ENCODE measurements at places on chromosomes 13 and 19. TPM values are rescaled to one million over a fixed set of nuclear protein-coding genes. Genes with fewer than 3 reads are reported as not detected.

DNA sequence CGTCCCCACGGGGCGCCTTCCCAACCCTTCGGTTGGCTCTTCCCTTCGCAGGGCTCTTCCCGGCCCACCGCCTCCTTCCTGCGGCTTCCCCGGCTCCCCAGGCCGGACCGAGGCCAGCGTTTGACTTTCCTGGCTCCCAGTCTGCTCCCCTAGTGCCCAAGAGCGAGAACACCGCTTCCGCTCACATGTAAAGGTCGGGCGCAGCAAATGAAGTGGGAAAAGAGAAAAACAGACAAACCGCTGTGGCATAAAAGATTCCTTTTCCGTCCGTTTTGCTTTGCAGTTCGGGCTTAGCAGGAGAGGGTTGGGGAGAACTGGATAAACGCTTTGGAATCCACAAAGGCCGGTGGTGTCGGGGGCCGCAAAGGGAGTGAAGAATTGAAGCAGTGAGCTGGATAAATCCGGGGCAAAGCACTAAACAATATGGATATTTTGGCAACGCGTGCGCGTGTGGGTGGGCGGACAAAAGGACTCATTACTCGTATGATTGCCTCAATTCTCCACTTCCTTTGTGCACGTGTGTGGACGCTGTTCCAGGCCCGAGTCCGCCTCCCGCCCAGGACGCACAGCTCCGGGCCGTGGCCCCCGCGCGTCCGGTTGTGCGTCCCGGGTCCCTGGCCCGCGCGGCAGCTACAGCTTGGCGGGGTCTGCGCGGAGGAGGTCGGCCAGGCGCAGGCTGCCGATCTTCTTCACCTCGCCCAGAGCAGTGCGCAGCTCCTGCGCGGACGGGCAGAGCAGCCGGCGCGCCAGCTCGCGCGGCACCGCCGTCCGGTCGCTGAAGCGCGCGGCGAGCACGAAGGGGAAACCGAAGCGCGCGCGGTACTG lies 8.6 kb upstream of the CDX2 start:
- peak; percentile 85 for DNase-seq
- H3K36me3 ChIP-seq = no peaks in the 10 kb centered on the region
- peaks cover 6% of the 10 kb centered on the region for H3K4me1 ChIP-seq

- DNase-seq = no peak
- H3K4me1 ChIP-seq = peaks cover 8% of the 10 kb centered on the region
- no peaks in the 10 kb centered on the region for H3K27me3 ChIP-seq
- H3K36me3 ChIP-seq = no peaks in the 10 kb centered on the region
- no peak overlapping the region for H3K4me3 ChIP-seq
- H3K27ac ChIP-seq = no peak overlapping the region
Measured at GRCh38 chr13:34162544-34162933, 344.6 kb downstream of the RFC3 start.

The CILP2 gene
- total RNA-seq = 9.5 TPM

The CYP2A6 gene
- not detected for total RNA-seq

The FFAR2 gene
- total RNA-seq = not detected

The ZNF772 gene
- 10.5 TPM for total RNA-seq

- no peaks in the 10 kb centered on the region for H3K4me1 ChIP-seq
- peaks cover 78% of the 10 kb centered on the region for H3K27me3 ChIP-seq
- peak; percentile 81 for DNase-seq
- H3K36me3 ChIP-seq = no peaks in the 10 kb centered on the region
- no peak overlapping the region for H3K4me3 ChIP-seq
- no peak overlapping the region for H3K27ac ChIP-seq
Measured at GRCh38 chr19:39264306-39265290, 3.6 kb upstream of the IFNL2 start.

The MEDAG gene
- 0.33 TPM for total RNA-seq

DNA sequence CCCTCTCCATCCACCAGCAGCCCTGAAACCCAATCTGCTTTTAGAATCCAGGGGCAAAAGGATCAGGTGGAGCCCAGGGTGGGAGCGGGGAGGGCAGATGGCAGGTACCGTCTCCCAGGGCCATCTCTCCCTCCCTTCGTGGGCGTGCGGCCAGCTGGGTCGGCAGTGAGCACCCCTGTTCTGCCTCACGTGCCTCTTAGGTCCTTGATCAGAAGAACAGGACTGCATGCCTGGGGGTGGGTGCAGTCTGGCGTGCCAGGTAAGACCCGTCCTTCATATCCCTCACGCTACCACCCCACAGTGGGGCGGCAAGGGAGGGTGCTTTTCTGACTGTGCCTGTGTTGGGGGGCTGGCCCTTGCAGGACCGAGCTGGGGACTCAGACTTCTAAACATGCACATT lies 2.0 kb downstream of the SLC8A2 start:
- H3K36me3 ChIP-seq = no peaks in the 10 kb centered on the region
- H3K27me3 ChIP-seq = peaks cover 5% of the 10 kb centered on the region
- H3K4me1 ChIP-seq = no peaks in the 10 kb centered on the region
- no peak overlapping the region for H3K27ac ChIP-seq
- no peak overlapping the region for H3K4me3 ChIP-seq
- no peak for DNase-seq

DNA sequence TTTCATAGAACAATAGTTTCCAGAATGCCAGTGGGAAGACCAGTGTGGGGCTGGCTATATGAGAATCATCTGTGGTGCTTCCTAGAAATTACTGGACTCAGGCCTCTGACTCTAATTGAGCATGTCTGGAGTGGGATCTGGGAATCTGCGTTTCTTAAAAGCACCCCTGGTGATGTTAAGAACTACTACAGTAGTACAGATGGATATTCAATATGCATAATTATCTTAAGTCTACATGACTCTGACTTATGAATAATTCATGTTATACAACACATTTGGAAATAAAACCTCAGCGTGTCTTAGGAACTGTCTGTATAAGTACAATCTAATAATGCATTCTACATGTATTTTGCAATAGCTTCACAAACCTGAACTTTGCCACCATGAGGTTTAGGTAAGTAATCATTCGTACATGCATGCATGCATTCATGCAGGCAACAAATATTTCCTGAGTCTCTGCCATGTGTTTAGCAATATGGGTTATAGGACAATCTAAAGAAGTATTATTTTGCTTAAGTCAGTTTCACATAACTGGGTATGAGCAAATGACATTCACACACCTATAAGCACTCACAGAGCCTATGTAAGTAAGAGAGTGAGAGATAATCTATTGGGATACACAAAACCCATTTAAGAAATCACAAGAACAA lies 62.0 kb downstream of the EPSTI1 start:
- no peaks in the 10 kb centered on the region for H3K27me3 ChIP-seq
- peaks cover 74% of the 10 kb centered on the region for H3K36me3 ChIP-seq
- no peak overlapping the region for H3K4me3 ChIP-seq
- no peaks in the 10 kb centered on the region for H3K4me1 ChIP-seq
- no peak overlapping the region for H3K27ac ChIP-seq

The FCER2 gene
- not detected for total RNA-seq

- H3K4me3 ChIP-seq = no peak overlapping the region
- DNase-seq = peak; percentile 75
Measured at GRCh38 chr19:39518975-39519374, 4.0 kb downstream of the SELENOV start.

DNA sequence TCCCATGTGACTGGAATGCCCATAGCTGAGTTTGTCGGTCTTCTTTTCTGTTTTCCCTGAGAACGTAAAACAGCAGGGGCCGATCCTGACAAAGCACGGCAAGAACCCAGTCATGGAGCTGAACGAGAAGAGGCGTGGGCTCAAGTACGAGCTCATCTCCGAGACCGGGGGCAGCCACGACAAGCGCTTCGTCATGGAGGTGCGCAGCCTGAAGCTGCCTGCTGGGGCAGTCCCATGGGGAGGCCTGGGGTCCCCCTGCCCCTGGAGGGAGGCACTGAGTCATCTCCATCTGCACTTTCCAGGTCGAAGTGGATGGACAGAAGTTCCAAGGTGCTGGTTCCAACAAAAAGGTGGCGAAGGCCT lies 18.2 kb upstream of the QTRT1 start:
- no peak overlapping the region for H3K4me3 ChIP-seq
- no peak overlapping the region for H3K27ac ChIP-seq
- no peaks in the 10 kb centered on the region for H3K27me3 ChIP-seq
- DNase-seq = no peak
- H3K4me1 ChIP-seq = no peaks in the 10 kb centered on the region

The NFIX gene
- 0.40 TPM for total RNA-seq

GRCh38 chr19:28905996-28906395 lies 307.0 kb downstream of the UQCRFS1 start:
- no peaks in the 10 kb centered on the region for H3K27me3 ChIP-seq
- no peak overlapping the region for H3K27ac ChIP-seq
- H3K4me1 ChIP-seq = no peaks in the 10 kb centered on the region
- H3K4me3 ChIP-seq = no peak overlapping the region

DNA sequence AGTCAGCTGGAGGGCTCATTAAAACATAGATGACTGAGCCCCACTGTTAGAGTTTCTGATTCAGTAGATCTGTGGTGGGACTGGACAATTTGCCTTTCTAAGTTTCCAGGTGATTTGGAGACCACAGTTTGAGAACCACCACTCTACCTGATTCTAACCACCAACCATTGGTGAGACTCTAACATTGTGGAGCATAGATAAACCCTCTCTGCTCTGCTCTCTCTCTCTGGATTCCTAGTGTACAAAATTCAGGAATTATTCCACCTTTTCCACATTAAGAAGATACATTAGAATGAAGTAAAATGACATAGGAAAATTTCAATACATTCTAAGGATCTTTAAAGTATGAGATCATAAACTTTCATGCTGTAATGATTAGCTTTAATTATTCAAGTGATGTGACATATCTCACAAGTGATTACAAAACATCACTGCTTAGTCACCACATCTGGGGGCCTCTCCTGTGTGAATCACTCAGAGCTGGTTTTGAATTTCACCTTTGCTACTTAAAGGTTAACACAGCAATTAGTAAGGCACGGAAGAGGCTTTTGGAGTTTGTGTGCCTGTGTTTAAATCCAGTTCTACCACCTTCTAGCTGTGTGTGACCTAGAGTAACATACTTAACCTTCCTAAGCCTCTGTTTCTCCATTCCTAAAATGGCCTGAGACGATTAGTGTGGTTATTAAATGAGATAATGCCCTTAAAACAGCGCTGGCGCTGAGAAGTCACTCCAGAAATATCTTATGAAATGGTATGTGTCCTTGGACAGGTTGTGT lies 78.5 kb upstream of the NBEA start:
- no peak overlapping the region for H3K27ac ChIP-seq
- H3K27me3 ChIP-seq = no peaks in the 10 kb centered on the region
- no peaks in the 10 kb centered on the region for H3K4me1 ChIP-seq
- H3K36me3 ChIP-seq = no peaks in the 10 kb centered on the region

The KLK14 gene
- 0.71 TPM for total RNA-seq

DNA sequence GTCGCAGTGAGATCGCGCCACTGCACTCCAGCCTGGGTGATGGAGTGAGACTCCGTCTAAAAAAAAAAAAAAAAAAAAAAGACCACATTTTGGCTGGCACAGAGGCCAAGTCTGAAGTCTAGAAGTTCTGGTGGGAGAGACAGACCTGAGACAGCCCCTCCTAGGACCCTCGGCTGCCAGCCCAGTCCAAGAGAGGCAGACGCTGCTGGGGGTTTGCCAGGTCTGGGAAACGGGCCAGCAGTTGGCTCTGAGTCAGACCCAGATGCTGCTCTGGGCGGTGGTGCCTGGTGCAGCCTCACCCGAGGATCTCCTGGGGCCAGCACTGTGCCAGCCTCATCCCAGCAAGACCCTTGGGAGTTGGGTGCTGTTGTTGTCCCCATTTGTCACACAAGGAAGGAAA lies 5.8 kb downstream of the FCHO1 start:
- H3K4me3 ChIP-seq = no peak overlapping the region
- no peak for DNase-seq
- H3K36me3 ChIP-seq = no peaks in the 10 kb centered on the region
- no peak overlapping the region for H3K27ac ChIP-seq
- H3K4me1 ChIP-seq = no peaks in the 10 kb centered on the region

GRCh38 chr19:48496959-48497727 lies 14.5 kb downstream of the LMTK3 start:
- peak; percentile 44 for DNase-seq
- no peaks in the 10 kb centered on the region for H3K27me3 ChIP-seq
- no peaks in the 10 kb centered on the region for H3K4me1 ChIP-seq
- no peak overlapping the region for H3K27ac ChIP-seq

The C19orf85 gene
- total RNA-seq = 0.29 TPM

The TNFRSF19 gene
- 9.7 TPM for total RNA-seq

DNA sequence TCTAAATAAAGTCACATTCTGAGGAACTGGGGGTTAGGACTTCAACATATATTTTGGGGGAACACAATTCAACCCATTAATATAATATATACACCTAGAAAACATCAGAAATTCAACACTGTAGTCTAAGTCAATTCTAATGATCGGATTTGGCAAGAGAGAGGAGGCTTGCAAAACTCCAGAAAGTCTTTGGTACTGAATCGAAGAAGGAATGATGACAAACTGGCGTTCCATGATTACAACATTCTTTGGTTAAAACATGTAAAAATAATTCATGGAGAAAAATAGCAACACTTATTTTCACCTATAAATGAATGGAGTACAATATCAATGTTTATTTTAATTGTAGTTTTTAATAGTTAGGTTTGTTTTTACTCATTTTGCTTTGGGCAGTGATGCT lies 62.4 kb downstream of the MBNL2 start:
- DNase-seq = no peak
- no peaks in the 10 kb centered on the region for H3K36me3 ChIP-seq
- H3K4me1 ChIP-seq = no peaks in the 10 kb centered on the region
- H3K27me3 ChIP-seq = no peaks in the 10 kb centered on the region
- H3K4me3 ChIP-seq = no peak overlapping the region

DNA sequence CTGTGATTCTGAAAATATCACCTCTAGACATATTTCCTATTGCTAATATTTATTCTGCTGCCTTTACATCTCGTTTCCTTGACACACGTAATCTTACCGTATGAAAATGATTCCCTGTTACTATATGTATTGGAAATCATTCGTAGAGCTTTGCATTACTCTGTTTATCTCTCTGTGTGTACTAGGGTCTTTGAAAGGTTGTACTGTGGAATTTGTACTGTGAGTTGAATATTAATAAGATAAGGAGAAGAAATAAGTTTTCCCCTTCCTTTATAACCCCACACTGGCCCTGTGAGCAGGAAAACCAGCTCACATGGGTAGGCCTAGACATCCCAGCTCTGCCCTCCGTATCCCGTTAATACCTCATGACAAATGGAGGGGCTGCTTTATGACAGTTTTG lies 354.9 kb downstream of the KLF5 start:
- H3K4me1 ChIP-seq = peaks cover 4% of the 10 kb centered on the region
- H3K27ac ChIP-seq = no peak overlapping the region
- H3K4me3 ChIP-seq = no peak overlapping the region
- no peak for DNase-seq
- H3K27me3 ChIP-seq = no peaks in the 10 kb centered on the region
- no peaks in the 10 kb centered on the region for H3K36me3 ChIP-seq

GRCh38 chr19:2627855-2628254 lies 74.6 kb downstream of the GNG7 start:
- no peak overlapping the region for H3K27ac ChIP-seq
- no peaks in the 10 kb centered on the region for H3K36me3 ChIP-seq
- H3K4me1 ChIP-seq = no peaks in the 10 kb centered on the region
- no peak for DNase-seq
- H3K27me3 ChIP-seq = no peaks in the 10 kb centered on the region

GRCh38 chr13:26213345-26213744 lies 8.8 kb downstream of the RNF6 start:
- no peak overlapping the region for H3K27ac ChIP-seq
- no peaks in the 10 kb centered on the region for H3K27me3 ChIP-seq
- no peaks in the 10 kb centered on the region for H3K4me1 ChIP-seq
- H3K4me3 ChIP-seq = no peak overlapping the region
- H3K36me3 ChIP-seq = peaks cover 75% of the 10 kb centered on the region

- H3K36me3 ChIP-seq = no peaks in the 10 kb centered on the region
- H3K27me3 ChIP-seq = no peaks in the 10 kb centered on the region
- H3K27ac ChIP-seq = no peak overlapping the region
- no peaks in the 10 kb centered on the region for H3K4me1 ChIP-seq
- DNase-seq = no peak
- no peak overlapping the region for H3K4me3 ChIP-seq
Measured at GRCh38 chr13:80901111-80901510, 560.2 kb upstream of the SPRY2 start.

GRCh38 chr13:60016229-60016628 lies 147.5 kb downstream of the DIAPH3 start:
- H3K27ac ChIP-seq = no peak overlapping the region
- peaks cover 67% of the 10 kb centered on the region for H3K36me3 ChIP-seq
- no peak for DNase-seq
- no peaks in the 10 kb centered on the region for H3K27me3 ChIP-seq
